Cardiac muscle cell (in vitro differentiated cells and primary cell): ENCODE measurements at places on chromosomes 3 and 15.

GRCh38 chr15:45203182-45203581 lies 15.4 kb upstream of the SHF start:
- no peak for DNase-seq

DNA sequence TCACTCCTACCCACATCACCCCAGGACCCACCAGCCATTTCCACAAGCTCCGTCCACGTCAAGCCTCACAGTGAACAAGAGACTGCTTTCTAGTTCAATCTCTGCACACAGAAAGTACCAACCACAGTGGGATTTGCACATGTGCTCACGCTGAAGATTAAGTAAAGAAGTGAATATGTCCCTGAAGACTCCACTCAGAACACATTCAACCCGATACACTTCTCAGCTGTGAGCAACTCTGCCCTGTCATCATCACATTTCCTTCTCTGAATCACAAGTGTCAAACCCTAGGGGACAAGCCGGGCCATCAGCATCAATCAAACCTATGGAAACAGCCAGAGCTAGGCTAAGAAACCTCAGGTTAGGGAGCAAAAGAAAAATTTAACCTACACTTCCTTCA lies 1.9 kb downstream of the STIMATE start:
- DNase-seq, result no peak

DNA sequence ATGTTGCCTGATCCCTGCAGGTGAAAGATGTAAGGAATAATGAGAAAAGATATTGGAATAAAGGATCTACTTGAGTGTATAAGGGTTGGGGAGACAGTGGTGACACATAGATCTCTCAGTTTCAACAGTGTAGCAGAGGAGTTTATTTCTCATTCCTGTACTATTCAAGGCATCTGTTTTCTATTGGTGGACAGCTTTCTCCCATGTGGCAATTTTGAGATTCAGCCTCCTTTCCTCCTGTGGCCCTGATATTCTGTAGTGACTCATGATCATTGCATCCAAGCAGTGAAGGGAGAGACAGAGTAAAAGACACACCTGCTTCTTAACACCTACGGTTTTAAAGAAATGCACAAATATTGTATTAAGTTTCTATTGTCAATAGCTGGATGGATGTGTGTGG lies 327.6 kb downstream of the GRM7 start:
- DNase-seq, result no peak

- no peak for DNase-seq
Observed at GRCh38 chr15:101038327-101039003, 119.3 kb downstream of the LRRK1 start.

- DNase-seq, result no peak
Observed at GRCh38 chr3:58874248-58874741, 175.5 kb downstream of the CFAP20DC start.

DNA sequence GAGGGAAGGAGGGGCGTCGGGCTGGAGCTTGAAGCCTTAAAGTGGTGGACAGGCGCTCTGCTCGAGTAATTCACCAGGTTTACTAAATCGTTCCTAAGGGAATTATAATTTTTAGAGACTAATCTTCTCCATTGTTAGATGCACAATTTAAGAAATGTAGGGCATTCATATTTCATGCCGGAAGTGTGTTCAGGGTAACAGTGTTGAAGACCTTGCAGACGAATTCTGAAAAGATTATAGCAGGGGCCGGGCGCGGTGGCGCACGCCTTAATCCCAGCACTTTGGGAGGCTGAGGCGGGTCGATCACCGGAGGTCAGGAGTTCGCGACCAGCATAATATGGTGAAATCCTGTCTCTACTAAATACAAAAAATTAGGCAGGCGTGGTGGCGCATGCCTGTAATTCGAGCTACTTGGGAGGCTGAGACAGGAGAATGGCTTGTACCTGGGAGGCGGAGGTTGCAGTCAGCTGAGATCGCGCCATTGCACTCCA lies 365 bp upstream of the GTF2A2 start:
- no peak for DNase-seq

- DNase-seq, result no peak
Observed at GRCh38 chr3:46245146-46245545, 2.9 kb downstream of the CCR3 start.

DNA sequence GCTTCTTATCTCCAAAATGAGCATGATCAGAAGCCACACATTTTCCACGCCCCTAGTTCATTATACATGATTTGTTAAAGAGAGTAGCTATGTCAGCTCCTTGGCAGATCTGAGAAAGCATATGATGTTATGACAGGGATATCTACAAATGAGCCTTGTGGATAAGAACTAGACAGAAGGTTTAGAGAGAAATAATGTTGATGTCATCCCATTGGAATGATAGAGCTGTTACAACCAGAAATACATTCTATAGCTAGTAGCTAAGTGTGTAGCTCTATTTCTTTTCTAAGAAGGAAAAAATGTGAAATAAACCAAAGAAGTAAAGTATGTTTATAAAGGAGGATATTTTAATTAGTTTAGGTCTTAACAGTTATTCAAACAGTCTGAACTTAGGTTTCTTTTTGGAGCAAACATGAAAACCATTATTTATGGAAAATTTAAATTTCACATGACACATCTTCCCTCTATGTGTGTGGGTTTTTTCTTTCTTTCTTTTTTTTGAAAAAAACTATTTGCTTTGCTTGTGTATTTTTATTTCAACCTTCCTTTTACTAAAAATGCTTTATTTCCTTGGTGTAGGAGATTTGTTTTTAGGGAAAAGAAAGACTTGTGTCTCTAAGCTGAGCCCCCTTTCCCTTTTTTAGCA lies 167.7 kb downstream of the GHSR start:
- DNase-seq, result peak; percentile 79

DNA sequence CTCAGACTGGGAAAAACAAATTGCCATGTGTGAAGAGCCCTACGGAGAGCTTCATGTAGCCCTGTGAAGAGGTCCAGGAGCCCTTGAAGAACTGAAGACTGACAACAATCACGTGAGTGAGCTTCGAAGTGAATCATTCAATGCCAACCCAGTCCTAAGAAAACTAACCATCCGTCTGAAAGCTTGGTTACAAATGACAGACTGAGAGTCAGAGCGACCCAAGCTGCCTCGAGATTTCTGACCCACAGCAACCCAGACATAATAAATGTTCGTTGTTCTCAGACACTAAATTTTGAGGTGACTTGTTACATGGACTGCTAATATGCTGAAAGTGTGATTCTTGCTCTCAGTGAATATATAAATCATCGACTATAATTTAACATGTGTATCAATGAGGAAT lies 987.2 kb upstream of the ROBO1 start:
- DNase-seq, result no peak

DNA sequence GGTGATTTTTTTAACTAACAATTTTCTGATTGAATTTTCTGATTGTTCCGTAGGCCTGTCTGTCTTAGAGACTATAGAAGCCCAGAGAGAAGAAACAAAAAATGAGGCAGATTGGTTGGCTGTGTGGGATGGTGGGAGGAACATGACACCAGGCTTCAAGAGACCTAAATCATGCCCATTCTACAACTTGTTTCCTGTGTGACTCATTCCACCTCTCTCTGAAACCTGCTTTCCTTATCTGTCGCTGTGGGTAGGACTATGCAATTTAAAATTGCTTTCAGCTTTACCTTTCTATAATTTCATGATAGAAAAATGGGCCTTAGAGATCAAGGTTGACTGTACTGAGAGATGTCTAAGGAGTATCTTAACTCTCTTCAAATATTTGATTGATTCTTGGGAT lies 44.5 kb downstream of the OXNAD1 start:
- no peak for DNase-seq

- peak; percentile 10 for DNase-seq
Observed at GRCh38 chr15:88586401-88587162, 34.6 kb upstream of the AEN start.

DNA sequence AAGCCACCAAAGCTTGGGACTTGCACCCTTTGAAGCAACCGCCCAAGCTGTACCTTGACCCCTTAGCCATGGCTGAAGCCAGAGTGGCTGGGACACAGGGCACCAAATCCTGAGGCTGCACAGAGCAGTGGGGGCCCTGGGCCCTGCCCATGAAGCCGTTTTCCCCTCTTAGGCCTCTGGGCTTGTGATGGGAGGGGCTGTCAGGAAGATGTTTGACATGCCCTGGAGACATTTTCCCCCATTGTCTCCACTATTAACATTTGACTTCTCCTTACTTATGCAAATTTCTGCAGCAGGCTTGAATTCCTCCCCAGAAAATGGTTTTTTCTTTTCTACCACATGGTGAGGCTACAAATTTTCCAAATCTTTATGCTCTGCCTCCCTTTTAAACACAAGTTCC lies 522.2 kb downstream of the EDEM1 start:
- no peak for DNase-seq
